ENCODE measurements at places on chromosomes 3 and 15.

DNA sequence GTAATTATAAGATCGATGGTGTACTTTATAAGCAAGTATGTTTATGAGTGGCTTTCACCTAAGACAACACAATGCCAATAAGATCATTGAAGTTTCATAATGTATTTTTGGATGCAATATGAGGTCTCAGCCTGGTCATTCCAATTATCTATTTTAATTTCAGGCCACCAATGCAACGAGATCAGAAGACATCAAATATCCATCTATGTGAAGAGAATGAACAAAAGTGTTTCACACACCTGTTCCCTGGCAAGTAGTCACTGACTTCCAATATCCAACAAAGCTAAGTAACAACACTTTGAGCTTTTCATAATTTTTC, 53.6 kb upstream of the TMCO5A start:
- no peak for DNase-seq

DNA sequence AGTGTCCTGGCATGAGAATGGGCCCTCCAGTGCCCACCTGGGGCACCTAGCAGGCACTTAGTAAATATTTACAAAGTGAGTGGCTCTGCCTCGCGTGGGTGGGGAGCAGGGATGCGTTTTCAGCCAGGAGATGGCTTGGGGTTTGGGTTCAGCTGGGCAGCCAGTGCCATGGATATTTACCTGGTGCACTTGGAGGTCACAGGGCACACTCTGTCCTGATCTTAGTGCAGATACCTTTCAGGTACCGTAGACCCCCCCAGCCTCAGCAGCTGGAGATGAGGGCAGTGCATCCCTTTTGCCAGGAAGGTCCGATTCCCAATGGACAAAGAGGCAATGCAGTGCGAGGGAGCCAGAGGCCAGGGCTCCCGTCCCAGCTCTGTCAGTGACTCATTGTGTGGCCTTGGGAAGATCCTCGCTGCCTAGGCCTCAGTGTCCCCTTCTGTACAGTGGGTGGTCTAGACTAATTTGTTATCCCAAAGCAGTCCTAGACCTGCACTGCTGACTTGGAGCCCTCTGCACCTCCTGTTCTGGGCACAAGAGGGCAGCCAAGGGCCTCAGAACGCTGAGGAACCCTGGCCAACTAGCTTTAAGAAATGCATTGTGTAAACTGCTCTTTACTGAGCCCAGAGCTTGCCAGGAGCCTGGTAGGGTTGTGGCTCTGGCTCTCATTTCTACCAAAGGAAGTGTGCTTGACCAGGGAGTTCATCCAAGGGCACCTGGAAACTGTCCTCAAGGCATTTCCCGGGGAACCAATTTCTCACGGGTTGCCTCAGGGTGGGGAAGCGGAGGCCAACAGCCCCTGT, 16.0 kb downstream of the HDAC11 start:
- peak; percentile 87 for DNase-seq

GRCh38 chr3:45123030-45123429, 23.1 kb downstream of the CDCP1 start:
- no peak for DNase-seq

DNA sequence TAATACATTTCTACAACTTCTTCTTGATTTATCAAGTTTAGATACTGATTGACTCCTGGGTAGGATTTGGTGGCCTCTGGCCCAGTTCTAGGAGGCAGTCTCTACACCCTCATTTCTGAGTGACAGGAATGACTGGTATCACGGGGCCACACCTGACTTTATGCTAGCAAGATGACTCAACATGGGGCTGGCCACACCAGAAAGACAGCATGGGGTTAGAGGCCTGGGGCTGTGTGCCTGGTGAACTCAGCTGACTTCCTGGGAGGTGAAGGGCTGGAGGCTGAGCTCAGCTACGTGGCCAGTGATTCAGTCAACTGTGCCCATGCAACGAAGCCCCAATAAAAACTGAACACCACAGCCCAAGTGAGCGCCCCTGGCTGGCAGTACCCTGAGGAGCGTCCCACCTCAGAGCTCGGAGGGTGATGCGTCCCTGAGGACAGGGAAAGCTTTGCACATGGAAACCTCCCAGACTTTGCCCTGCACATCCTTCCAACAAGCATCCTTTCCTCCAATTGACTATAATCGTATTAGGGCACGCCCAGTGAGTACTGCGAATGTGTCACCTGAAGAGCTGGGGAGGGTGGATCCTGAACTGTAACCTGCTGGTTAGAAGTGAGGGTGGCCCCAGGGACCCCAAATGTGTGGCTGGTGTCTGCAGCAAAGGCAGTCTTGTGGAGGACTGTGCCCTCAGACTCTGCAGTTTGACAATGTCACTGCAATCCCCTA, 57.2 kb downstream of the NIPA2 start:
- no peak for DNase-seq

- no peak for DNase-seq
Observed at GRCh38 chr3:158794936-158795518, 6.8 kb upstream of the MFSD1 start.

GRCh38 chr3:9420850-9421549, 23.6 kb downstream of the SETD5 start:
- no peak for DNase-seq

DNA sequence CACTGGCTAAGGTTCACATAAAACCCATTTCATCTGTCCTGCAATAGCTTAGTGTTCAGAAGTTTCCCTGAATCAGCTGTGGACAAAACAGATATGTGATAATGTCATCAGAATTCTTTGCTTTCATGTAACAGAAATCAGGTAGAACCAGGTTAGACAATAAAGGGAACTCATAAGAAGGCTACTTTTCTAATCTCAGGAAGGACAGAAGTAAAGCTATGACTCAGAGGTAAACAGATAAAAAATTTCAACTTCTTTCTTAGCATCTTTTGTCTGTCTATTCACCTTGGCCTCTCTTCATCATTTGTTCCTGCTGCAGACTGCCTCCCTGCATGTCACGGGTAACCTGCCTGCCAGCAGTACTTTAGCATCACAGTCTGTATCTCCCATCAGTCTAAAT, 643.1 kb downstream of the MECOM start:
- DNase-seq: no peak

- no peak for DNase-seq
Observed at GRCh38 chr3:123161167-123161566, 40.6 kb upstream of the SEC22A start.

DNA sequence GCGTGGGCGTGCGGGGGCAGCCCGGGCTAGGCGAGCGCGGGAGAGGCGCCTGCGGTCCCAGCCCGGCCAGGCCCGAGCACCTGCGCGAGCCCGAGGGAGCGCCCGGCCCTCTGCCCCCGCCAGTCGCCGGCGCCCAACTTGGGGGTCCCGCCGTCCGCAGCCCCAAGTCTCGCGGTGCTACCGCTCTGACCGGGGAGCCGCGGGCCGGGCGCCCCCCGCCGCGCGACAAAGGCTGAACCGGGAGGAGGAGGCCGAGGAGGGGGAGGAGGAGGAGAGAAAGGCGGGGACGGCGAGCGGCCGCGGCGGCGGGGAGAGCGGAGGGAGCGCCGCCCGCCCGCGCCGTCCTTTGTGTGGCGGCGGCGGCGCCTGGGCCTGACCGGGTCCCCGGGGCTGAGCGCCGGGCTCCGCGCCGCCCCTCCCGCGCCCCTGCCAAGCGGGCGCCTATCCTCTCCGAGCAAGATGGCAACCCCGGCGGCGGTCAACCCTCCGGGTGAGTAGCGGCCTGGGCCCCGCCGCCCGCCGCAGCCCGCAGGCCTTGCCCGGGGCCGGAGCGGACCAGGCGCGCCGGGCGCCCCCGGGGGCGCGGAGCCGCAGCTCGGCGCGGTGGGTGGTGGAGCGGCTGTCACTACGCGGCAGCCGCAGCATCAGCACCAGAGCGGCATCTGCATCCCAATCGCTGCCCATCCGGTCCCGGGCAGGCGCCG, at the start of gene ARNT2:
Gene ARNT2 (plus strand): TSS at position 326 of the 704 bp plus-strand sequence. CDS start 134 bp downstream, at position 460.
- DNase-seq: peak; percentile 45

GRCh38 chr3:9208605-9209152, 40.8 kb downstream of the SRGAP3 start:
- no peak for DNase-seq

GRCh38 chr3:90080988-90081387, 973.6 kb downstream of the EPHA3 start:
- DNase-seq: no peak

GRCh38 chr15:84810073-84810840, 6.9 kb upstream of the ALPK3 start:
- no peak for DNase-seq

- no peak for DNase-seq
Observed at GRCh38 chr3:46541835-46542234, 24.3 kb downstream of the LRRC2 start.

GRCh38 chr3:100184948-100185570, 70.8 kb upstream of the FILIP1L start:
- DNase-seq: no peak

DNA sequence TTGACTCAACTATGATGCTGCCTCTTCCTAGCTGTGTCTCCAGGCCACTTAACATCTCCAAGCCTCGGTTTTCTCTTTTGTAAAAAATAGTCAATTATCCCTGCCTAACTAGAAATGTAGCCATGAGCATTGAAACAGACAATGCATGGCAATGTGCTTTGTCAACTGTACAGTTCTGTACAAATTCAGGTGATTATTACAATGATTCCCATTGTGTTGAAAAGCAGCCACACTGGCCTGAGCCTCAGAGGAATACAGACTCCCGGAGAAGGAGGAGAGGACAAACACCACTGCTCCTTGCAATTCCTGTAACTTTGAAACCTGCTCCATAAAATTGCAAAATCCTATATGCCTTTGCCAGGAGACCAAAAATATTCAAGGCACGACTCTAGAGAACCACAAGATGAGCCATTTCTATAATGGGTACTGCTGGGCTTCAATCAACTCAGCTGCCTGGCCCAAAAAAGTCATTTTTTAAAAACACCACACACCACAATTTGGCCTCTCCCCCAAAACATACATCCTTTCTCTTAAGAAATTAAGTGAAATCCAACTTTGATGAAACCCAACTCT, 28.6 kb downstream of the DAPK2 start:
- no peak for DNase-seq

- DNase-seq: no peak
Observed at GRCh38 chr3:37029111-37029510, 35.8 kb downstream of the MLH1 start.

GRCh38 chr3:53260286-53260785, 4.5 kb upstream of the TKT start:
- DNase-seq: no peak

GRCh38 chr3:152196782-152197181, 71.9 kb upstream of the MBNL1 start:
- DNase-seq: no peak

DNA sequence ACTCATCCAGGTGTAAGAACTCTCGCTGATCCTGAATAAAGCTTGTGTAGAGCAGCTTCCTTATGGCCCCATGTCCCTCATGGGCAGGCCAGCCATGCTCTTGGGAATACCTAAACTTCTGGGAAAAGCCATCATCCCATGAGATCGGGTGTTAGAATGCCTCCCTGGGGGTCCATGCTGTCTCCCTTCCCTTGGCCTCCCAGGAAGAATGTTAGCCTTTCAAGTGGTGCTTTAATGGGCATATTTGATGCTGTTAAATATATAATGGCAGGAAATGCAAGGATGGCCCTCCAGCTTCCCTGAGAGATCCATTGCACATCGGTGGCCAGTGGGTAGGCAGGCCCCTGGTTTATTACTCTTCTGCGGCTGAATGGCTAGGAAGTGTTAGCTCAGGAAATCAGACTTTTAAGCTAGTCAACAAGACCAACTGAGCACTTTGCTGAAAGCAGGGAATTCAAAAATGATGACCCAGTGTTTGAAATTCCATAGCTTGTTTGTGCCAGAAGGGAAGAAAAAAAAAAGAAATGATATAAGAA, 60.5 kb upstream of the LRTM1 start:
- DNase-seq: no peak

DNA sequence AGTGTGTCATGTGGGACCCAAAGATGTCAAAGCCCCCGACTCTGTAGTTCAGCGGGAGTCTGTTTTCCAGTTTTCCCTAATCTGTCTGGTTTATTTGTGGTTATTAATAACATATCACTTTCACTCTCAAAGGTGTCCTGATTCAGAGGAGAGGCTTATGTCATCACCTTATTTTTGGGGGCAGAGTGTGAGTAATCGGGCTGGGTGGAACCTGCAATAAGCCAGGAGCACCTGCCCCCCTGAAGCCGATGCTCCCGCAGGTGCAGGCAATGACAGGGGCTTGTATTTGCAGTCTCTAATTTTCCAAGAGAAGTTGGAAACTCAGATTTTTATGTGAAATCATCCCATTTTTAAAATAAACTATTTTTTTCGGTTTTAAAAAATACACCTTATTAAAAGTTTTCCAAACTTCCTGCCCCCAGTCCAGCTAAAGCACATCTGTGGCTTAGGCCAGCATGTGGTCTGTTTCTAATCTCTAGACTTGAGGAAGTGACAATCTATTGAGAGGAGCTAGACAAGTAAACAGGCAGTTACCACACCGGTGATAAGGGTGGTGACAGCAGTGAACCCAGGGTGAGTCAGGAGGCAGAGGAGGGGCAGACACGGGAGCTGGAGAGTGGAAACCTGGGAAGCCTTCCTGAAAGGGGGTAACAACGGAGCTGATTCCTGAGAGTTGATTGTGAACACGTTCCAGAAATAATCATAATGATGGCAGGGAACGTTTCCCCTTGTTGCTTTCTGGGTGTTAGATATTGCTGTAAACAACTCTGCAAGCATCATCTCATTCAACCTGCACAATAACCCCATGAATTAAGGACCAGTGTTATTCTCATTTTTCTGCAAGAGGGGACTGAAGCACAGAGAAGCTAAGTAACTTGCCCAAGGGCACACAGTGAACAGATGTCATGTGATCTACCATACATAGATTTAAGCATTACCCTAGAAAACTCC, 37.2 kb downstream of the BHLHE40 start:
- DNase-seq: no peak

DNA sequence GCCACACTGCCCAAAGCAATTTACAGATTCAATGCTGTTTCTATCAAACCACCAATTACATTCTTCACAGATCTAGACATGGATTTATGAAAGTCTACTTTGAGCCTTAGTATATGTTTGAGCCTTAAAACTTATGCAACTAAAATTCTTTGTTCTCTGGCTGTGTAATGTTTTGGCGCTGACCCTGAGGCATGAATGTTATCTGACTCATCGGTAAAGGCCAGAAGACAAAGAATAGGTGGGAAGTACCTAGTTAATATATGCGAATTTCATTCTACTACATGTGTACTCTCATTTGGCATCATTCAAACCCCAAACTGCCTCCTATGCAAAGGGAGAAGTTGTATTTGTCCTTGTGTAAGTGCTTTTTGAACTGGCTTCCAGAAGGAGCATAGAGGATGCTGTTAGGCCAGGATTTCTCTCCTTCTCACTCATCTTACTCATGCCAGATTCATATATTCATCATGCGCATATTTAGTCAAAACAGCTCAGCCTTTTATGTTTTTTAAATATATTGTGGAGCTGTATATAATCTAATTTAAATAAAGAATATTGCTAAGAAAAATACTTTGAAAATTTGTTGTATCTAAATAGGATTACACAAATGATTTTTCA, 204.2 kb downstream of the NFKBIZ start:
- no peak for DNase-seq
